ENCODE measurements at places on chromosomes 3 and 15.

- DNase-seq: no peak
These were observed 39.0 kb upstream of the MYO5C start for GRCh38 chr15:52334491-52335160.

DNA sequence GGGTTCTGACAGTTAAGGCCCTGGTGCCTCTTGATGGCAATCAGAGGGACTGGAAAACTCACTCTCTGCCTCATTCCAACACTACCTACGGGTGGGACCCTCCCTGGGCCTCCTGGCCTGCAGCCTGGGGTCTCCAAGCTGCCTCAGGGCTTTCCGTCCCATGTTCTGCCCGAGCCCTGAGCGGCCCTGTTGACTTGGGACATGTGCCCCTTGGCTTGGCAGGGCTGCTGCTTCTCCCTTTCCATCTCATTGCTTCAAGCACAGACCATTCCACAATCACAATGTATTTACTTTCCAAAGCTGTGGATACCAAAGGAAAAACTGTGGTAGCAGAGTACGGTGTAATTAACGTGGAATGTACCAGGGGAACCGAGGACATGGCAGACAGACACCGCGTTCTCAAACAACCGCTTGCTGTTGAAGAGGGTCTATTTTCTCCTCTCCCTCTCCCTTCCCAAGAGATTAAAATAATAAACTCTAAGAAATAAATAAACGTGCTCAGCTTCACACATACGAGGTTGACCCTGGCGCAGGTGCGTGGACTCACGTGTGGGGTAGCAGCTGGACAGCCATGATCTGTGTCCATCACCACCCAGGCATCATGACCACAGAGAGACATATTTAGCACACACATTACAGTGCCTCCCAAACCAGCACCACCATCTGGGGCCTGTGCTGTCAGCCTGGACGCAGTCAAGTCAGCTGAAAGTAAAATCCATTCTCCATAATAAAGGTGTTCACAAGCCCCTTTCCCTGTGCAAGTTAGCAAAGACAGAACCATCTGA, 172.0 kb downstream of the XXYLT1 start:
- no peak for DNase-seq

- DNase-seq: no peak
These were observed 6.1 kb upstream of the HGD start for GRCh38 chr3:120688121-120688520.

- DNase-seq: no peak
These were observed 146.8 kb downstream of the PCCB start for GRCh38 chr3:136396916-136397315.

DNA sequence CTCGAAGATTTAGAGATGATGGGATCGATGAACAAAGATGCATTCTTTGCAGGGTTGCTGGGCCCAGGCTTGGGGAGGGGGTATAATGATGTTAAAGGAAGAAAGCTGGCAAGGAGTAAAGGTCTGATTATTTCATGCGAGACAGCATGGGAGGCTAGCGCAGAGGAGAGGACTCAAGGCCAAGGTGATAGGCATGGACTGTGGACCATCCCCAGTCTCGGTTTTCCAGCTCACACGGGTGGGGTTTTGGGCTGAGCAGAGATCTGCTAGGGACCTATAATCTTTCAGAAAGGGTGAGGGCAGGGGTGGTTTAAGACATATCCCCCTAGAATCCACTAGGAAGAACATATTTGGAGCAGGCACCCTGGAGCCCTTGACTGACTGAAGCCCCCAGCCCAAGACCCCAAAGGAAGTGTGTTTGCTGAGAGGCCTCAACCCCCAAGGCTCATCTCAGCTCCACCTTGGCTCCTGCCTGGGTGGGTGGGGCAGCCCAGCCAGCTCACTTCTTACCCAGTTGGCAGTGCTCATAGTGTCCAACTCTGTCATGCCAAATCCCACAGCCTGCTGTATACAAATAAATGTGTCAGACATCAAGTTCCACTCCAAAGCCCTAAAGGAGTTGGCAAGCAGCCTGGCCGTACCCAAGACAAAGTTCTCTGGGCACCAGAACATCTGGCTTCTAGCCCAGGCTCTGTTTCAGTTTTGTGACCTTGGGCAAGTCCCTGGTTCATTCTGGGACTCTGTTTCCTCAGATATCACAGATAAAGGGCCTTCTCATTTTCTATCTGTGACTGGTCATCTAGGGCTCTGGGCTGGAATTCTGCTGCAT, 17.9 kb downstream of the ACSBG1 start:
- DNase-seq: no peak

DNA sequence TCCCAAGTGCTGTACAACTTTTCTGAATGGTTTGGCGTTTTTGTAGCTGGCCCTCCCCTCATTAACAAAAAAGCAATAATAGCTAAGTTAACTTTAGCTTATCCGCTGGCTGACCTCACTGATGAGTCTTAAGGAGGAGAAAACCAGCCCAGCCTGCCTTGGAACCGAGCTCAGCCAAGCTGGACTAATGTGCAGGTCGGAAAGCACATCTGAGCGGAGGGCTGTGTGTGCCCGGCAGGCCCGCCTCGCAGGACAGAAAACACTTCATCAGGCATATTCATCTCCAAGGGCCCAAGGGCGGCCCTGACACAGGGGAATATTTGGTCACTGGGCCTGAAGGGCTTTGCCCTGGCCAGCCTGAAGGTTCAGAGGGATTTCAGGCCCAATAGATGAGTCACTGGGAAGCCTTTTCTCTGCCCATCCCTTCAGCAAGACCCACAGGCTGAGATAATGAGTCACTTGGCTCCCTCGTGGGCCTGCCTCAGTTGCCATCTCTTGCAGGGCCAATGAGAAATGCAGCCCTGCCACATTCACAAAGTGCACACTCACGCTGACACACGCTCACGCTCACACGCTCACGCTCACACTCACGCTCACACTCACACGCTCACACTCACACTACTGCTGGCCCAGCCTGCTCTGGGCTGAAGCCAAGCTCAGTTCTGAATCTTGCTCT, 75.1 kb downstream of the SLC12A8 start:
- DNase-seq: no peak

DNA sequence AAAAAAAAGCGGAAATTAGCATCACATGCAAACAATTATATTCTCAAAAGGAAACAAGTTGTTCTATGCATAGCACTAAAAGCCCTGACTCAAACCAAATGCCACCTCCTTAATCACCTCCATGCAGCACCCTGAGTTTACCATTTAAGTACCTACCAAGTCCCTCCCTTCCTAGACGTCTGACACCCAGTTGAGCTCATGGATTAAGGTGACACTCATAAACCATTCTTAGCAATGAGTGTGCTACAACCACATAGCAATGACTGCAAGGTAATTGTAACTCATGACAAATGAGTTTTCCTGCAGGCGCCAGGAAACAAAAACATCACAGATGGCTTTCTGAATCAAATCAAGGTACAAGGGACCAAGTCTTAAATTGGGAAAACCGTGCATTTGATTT, 32.0 kb downstream of the WWTR1 start:
- no peak for DNase-seq

DNA sequence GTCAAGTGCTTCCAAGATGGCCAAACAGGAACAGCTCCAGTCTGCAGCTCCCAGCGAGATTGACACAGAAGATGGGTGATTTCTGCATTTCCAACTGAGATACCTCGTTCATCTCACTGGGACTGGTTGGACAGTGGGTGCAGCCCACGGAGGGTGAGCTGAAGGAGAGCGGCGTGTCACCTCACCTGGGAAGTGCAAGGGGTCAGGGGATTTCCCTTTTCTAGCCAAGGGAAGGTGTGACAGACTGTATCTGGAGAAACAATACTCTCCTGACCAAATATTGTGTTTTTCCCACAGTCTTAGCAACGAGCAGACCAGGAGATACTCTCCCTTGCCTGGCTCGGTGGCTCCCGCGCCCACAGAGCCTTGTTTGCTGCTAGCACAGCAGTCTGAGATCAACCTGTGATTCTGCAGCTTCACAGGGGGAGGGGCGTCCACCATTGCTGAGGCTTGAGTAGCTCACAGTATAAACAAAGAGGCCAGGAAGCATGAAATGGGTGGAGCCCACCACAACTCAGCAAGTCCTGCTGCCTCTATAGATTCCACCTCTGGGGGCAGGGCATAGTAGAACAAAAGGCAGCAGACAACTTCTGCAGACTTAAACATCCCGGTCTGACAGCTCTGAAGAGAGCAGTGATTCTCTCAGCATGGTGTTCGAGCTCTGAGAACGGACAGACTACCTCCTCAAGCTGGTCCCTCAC, 293.5 kb upstream of the SUCLG2 start:
- DNase-seq: no peak

DNA sequence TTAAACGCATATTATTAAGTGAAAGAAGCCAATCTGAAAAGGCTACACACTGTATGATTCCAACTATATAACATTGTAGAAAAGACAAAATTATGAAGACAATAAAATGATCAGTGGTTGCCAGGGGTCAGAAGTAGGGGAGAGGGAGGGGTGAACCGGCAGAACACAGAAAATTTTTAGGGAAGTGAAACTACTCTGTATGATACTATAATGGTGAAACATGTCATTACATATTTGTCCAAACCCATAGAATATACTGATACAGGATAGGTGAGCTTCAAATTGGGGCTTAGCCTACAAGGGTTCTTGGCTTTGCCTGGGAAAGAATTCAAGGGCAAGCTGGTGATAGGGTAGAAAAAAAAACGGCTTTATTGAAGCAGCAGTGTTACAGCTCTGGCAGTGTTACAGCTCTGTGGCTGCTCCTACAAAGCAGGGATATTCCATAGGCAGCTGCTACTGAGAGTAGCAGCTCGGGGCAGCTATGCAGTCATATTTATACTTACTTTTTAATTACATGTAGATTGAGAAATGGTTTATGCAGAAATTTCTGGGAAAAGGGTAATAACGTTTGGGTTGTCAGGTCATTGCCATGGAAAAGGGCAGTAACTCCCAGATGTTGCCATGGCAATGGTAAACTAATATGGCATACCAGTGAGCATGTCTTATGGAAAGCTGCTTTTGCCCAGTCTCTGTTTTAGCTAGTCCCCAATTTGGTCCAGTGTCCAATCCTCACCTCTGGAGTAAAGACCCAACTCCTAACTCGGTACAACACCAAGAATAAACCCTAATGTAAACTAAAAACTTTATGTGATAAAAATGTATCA, 125.1 kb upstream of the SLC25A36 start:
- DNase-seq: no peak

DNA sequence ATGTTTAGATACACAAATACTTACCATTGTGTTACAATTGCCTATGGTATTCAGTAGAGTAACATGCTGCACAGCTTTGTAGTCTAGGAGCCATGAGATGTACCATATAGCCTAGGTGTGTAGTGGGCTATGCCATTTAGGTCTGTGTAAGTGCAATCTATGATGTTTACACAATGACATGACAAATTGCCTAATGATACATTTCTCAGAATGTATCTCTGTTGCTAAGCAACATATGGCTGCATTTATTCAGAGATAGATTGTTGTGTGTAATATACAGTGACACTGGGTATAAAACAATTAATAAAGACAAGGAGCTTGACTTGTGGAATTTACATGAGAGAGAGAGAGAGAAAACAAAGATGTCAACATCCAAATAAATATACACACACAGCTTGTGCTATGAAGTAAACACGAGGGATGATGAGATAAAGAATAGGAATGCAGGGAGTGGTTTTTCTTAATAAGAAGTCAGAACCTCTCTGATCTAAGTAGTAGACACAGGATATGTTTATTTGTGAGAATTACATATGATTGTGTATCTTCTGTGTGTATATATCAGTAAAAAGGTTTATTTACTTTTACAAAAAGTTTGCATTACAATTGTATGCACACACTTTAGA, 110.0 kb downstream of the KCNAB1 start:
- no peak for DNase-seq

- DNase-seq: no peak
These were observed 242.0 kb upstream of the GOLGA6L4 start for GRCh38 chr15:83993591-83993990.

- no peak for DNase-seq
These were observed 22.8 kb upstream of the SMAD3 start for GRCh38 chr15:67042551-67043142.

GRCh38 chr3:107201146-107201545, 176.1 kb upstream of the CCDC54 start:
- DNase-seq: no peak

GRCh38 chr15:80106051-80106450, 46.6 kb downstream of the ZFAND6 start:
- DNase-seq: no peak

DNA sequence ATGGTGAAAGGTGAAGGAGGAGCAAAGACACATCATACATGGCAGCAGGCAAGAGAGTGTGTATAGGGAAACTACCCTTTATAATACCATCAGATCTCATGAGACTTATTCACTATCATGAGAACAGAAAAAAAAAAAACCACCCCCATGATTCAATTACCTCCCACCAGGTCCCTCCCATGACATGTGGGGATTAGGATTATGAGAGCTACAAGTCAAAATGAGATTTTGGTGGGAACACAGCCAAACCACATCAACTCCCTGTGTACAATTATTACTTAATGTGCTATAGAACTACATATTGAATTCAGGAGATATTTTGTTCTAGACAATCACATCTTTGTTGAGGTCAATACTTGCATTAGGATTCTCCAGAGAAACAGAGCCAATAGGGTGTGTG, 313.4 kb downstream of the CNTN6 start:
- no peak for DNase-seq

- no peak for DNase-seq
These were observed 29.0 kb downstream of the CCDC33 start for GRCh38 chr15:74265046-74265639.

GRCh38 chr15:29978411-29979382, 104.1 kb upstream of the GOLGA8J start:
- no peak for DNase-seq

GRCh38 chr15:39180030-39180429, 400.8 kb upstream of the THBS1 start:
- DNase-seq: no peak

DNA sequence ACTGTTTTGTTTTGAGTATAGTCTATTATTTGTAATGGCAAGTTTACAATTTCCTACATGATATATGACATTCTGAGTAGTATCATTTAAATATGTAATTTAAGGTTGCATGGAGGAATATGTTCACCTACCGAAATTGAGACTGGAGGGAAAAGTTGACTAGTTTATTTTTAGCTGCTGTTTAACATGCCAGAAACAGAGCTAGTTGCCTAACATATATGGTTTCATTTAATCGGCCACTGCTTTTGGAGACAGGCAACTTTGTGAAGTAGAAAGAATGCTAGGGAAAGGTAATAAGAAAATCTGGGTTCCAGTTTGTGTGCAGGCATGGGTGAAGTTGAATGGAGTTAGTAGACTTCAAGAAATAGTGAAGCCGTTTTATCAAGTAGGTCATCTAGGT, 342.1 kb upstream of the CBLB start:
- no peak for DNase-seq

DNA sequence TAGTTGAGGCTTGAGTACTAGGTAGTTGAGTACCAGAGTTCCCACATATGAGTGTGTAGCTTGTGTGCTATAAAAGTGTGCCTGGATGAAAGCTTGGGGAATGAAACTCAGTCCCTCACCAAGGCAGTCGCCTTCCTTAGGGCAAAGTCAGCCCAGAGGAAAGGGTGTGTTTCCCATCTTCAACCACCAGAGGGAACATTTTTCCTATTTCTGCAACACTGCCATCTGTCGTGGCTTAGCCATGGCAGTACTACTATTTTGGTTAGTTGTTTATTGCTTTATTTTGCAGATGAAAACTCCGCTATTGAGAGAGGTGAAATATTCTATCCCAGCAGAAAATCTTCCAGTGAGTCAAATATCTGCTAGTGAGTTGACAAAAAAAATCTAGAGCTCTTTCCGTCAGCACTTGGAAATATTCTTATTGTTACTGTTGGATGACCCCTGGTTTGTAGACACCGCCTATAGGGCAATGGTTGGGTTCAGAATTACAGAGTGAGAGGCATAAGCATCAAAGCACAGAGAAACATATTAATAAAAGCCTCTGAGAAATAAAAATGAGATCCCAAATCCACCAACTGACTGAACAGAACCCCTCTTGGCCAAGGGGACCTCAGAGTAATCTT, 239.9 kb downstream of the CPNE4 start:
- no peak for DNase-seq

- DNase-seq: no peak
These were observed 110.3 kb upstream of the ETV5 start for GRCh38 chr3:186219211-186219638.
